Stimulated activated CD8-positive, alpha-beta memory T cell treated with anti-CD3 and anti-CD28 coated beads, Interleukin-15, amount 100 ng/mL, for 4 hours (primary cell): ENCODE measurements at places on chromosomes 3 and 15.

GRCh38 chr15:65571971-65572370 lies 39.0 kb downstream of the INTS14 start:
- DNase-seq: no peak

- DNase-seq: no peak
Measured at GRCh38 chr15:66411190-66411589, 24.5 kb downstream of the MAP2K1 start.

DNA sequence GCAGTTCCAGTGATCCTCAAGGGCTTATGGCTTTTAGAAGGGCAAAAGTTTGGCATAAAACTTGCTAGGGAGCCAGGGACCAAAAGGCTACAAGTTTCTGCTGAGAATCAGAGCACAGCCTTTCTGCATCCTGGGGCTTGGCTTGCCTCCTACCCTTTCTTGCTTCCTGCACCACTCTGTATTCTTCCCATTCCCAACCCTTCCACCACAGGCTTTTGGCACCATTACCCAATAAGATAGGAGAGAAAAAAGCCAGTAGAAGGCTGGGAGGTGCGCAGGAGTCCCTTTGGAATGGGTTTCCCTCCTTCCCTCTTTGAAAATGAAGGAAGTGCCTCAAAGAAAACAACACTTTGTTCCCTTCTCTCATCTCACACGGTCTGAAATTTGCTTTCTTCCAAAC lies 268.6 kb downstream of the PDCD6IP start:
- DNase-seq: no peak

GRCh38 chr3:127819086-127819485 lies 3.2 kb downstream of the MGLL start:
- DNase-seq: no peak

GRCh38 chr15:40441565-40442531 lies 1.1 kb downstream of the BAHD1 start:
- DNase-seq: no peak
